ENCODE measurements at places on chromosomes 7 and 10. TPM values are rescaled to one million over a fixed set of nuclear protein-coding genes. Genes with fewer than 3 reads are reported as not detected.

VSTM2A gene
- not detected for total RNA-seq

PNLIPRP3 gene
- 13.4 TPM for total RNA-seq

PLPP4 gene
- 0.31 TPM for total RNA-seq

ANXA8 gene
- 562 TPM for total RNA-seq

PLXNA4 gene
- not detected for total RNA-seq

CTAGE4 gene
- 1.4 TPM for total RNA-seq

All from foreskin keratinocyte (primary cell).